ENCODE measurements at places on chromosomes 7 and 10.

DNA sequence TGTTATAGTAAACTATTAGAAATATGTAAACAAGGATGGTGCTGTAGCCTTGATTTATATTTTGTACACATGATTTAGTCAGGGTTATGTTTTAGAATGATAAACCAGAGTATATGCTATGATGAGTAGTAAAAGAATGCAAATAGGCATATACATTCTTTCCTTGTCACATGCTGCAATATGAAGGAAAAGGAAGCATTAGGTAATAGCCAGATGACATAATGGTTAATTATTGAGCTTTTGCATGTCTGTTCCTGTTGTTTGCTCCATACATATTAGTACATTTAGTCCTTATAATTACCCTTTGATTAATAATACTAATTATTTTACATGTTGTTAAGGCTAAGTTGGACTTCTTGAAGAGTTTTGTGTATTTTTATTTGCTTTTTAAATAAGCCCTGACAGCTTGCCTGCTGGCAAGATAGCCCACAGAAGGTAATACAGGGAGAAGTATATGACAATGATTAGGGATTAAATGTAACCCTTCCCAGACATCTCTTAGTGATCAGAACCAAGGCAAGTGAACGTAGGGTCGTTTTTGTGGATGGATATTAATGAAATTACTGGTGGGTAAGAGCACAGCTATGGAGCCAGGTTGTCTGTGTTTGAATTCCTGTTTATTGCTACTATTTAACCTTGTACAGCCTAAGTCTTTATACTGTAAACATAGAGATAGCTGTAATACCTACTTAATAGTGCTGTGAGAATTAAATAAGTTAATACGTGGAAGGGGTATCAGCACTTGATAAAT, 68.4 kb downstream of the PHTF2 start:
- DNase-seq, result no peak

DNA sequence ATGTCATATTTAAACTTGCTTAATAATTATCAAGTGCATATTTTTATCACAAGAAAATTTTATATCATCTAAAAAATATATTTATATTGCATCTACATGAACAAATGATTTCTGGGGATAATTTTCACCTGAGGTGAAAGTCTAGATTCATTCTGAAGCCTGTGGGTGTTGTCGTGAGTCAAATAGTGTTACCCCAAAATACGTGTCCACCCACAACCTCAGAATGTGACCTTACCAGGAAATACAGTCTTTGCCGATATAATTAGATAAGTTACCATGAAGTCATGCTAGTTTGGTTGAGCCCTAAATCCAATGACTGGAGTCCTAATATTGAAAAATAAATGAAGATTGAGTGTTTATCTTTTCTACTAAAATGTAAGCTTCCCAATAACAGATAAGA, 203.0 kb upstream of the MDFIC start:
- DNase-seq, result no peak

- no peak for DNase-seq
These were observed 47.6 kb downstream of the PRKG1 start for GRCh38 chr10:51121861-51122260.

- no peak for DNase-seq
These were observed 25.7 kb downstream of the TMEM176A start for GRCh38 chr7:150826061-150826849.

DNA sequence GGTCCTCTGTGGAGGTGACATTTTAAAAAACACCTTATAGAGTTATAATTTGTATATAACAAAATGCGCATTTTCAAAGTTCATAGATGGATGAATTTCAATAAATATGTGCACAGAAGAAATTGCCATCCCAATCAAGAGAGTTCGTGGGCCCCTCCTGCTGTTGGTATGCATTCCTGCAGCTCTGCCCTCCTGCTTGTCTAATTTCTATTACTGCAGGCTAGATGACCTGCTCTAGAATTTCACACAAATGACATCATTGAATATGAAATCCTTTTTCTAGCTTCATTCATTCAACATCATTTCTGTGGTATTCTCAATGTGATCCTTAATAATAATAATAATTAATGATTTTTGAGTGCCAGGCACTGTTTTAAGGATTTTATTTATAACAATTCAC, 348.2 kb downstream of the SDK1 start:
- no peak for DNase-seq

GRCh38 chr10:43376828-43377423, 5.5 kb downstream of the FXYD4 start:
- DNase-seq, result no peak

- no peak for DNase-seq
These were observed 423.6 kb downstream of the PHTF2 start for GRCh38 chr7:78222001-78222751.

DNA sequence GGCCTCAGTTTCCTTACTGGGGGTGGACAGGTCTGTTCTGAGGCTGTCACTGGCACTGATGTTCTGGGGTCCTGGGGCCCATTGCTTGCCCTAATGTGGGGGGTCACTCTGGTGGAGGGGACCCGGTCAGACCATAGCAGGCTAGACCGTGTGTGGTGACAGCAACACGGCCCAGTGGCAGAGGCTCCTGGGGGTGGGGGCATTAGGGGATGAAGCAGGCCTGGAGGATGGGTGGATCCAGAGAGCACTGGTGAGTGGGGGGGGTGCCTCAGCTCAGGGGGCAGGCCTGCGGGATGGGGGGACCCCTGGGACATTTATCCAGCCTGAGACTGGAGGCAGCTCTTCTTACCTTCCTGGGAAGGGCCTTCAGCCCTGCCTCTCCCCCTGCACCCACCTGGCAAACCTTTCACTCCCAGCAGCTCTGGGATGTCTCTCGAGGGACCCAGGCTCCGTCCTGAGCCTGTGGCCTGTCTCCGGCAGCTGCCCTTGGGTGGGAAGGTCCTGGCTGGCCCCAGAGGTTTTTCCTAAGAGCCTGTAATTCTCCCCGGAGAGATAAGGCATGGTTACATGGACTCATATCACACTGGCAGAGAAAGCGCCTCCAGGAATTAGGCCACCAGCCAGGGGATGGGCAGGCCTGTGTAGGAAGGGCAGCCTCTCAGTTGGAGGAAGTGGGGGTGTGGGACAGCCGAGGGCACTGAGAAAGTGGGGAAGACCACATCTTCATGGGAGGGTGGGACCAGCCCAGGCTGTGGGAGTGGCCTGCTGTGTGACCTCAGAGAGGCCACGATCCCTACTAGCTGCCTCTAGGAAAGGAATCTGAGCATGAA, 147.7 kb downstream of the UBE2H start:
- no peak for DNase-seq

- DNase-seq, result no peak
These were observed 10.8 kb upstream of the GPNMB start for GRCh38 chr7:23235813-23236221.

DNA sequence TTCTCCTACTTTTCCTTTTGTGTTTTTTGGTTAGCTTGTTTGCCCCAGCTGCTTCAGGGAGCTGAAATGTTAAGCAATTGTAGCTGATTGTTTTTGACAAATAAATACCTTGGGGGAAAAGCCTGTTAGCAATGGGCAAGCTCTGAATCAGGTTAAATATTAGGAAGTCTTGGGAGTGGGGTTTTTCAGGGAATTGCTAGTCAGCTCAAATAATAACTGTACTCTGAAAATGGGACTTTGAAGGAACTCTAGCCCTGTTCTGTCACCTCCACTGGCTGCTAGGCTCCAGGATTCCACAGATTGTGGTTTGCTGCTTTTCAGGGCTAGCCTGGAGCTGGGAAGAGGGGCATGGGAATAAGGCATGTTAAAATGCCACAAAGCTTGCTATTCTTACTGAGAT, 39.5 kb downstream of the ADK start:
- no peak for DNase-seq

DNA sequence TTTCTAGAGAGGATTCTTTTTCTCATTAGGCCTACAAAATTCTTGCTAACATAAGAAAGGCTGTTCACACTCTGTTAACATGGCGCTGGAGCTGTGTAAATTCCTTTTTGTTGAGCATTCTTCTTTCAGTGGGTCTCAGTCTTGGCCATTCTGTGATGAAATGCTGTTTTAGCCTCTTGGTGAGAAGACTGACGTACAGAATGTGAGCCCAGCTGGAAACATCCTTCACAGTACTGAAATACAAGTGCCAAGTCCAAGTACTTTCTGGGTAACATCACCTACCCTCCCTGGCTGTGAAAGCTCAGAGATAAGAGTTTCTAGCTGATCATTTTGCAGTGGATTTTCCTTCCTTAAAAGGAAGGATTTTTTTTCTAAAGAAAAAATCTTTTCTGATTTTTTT, 231.8 kb downstream of the AHR start:
- DNase-seq, result no peak

DNA sequence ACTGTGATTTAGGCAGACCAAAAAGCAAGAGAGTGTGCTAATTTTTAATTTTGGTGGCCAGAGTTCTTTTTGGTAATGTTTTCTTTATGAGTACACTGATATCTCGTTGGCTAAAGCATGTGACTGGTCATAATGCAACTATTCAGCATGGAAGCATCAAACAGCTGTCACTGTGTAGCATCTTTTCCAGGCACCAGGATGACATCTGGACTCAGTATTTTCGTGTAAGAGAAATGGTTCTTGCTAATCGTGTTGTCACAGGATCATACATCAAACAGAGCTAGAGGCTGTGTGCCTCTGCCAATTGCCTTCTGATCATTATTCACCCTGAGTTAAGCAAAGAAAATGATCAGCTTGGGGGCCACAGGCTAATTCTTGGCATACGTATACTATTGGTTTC, 118.9 kb downstream of the SND1 start:
- DNase-seq, result no peak

GRCh38 chr7:137882806-137883205, 36.0 kb upstream of the DGKI start:
- DNase-seq, result no peak

DNA sequence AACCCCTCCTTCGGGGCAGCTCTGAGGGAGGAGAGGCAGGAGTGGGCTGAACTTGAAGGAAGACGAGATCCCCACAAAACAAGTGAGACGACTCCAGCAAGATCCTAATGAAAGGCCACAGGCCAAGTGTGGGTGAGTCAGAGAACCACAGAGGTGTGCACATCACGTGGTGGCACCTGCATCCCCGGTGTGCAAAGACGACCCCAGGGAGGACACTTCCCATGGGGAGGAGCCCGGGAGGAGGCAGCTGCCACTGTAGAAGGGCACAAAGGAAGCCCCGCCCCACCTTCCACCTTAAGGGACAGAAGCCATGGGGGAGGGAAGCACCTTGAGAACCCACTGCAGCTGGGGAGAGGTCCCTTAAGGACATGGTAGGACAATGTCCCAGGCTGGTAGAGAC, 45.7 kb downstream of the ESYT2 start:
- no peak for DNase-seq

DNA sequence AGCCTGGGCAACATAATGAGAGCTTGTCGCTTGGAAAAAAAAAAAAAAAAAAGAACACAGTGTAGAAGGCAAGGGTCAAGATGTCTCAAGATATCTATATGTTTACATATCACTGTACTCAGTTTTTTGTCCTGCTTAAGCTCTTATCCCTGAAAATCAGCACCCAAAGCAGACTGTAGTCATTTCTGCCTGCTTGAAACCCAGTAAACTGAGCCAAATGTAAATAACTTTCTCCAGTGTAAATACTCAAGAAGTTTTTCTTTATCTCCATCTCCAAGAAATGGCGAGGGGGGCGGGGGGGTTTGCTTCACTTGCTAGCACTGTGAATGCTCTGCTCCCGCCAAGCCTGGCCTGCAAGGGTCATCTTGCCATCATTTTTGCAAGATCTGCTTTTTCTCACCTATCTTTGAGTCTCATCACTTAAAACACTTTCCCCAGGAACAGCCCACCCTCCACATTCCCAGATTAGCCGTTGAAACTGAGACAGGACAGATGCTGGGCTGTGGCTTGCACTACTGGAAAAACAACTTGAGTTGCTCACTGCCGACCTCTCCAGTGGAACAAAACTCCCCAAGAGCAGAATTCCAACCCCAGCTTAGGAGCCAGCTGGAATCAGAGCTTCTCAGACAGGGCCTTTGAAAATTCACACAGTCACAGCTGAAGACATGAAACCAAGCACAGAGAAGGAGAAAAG, 54.6 kb downstream of the AFAP1L2 start:
- DNase-seq, result no peak

GRCh38 chr10:12563489-12563888, 214.1 kb downstream of the CAMK1D start:
- no peak for DNase-seq

- DNase-seq, result no peak
These were observed 148.7 kb upstream of the PPP2R2D start for GRCh38 chr10:131751827-131752775.

DNA sequence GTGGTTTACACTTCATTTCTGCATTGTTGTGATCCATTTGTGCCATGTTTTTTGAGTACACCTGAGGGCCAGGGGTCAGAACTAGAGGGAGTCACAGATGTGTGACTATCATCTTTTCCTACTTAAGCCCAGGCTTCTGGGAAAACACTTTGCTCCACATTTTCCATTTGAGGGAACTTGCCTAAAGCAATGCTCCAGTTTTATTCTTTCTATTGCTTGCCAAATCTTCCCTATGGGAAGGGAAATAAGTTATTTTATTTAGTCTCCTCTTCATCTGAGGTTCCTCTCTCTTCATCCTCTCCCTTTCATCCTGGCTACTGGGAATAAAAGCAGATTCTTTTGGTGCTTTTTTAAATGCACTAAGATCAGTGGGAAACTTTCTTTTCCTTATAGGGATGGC, 179.9 kb upstream of the PRSS58 start:
- no peak for DNase-seq

GRCh38 chr7:106600569-106601373, 60.2 kb downstream of the CCDC71L start:
- no peak for DNase-seq

DNA sequence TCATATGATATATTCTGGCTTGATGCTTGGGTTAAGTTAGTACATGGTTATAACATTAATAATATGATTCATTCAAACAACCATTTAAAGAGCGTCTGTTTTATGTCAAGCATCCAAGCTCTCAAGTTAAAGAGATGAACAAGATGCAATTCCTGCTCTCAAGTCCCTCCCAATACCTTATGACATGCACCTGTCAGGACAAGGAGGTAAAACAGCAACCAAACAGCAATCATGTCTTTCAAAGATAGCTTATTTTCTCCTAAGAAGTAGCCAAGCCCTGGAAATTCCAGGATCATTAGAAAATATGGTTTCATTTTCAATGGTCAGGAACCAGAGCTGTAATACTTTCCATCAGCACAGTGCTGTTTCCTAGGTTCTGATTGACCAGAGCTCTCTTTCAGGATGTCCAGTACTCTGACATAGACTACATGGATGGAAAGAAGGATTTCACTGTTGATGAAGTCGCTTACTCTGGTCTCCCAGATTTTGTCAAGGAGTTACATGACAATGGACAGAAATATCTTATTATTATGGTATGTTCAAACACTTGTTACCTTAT, 29.0 kb downstream of the MGAM2 start:
- no peak for DNase-seq

- DNase-seq, result no peak
These were observed 110.3 kb downstream of the ARHGAP22 start for GRCh38 chr10:48494611-48495010.

GRCh38 chr10:89921403-89921802, 220.0 kb downstream of the KIF20B start:
- no peak for DNase-seq
